Activated naive CD4-positive, alpha-beta T cell treated with anti-CD3 and anti-CD28 coated beads for 36 hours (primary cell): ENCODE measurements at places on chromosomes 2 and 18. TPM values are rescaled to one million over a fixed set of nuclear protein-coding genes. Genes with fewer than 3 reads are reported as not detected.

The MPP4 gene
- total RNA-seq: not detected

DNA sequence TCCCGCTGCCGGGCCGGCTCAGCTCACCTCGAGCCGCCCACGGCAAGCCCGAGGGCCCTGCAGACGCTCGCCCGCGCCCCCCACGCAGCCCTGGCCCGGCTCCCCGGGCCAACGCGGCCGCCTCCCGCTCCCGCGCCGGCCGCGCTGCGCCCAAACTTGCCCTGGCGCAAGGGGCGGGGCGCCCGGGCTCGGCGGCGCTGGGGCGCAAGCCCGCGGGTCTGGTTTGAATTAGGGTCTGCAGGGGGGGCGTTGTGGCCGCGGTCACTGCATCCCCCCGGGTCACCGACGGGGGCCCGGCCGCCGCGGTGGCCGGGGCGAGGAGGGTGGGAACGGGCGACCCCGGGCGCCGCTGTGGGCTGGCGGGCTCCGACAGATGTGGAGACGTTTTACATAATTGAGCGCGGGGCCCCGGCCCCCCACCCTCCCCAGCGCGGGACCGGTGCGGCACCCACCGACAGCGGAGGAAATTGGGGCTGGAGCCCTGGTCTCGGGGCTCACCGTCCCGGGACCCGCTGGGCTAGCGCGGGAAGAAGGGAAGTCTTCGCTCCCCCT is 690 bp downstream of the SDC1 start:
- no peak for DNase-seq

GRCh38 chr2:170582313-170582712 is 132.8 kb upstream of the SP5 start:
- DNase-seq: no peak

GRCh38 chr18:34543945-34544344 is 166.2 kb upstream of the DTNA start:
- DNase-seq: no peak

GRCh38 chr18:22166069-22166950 is 3.1 kb upstream of the GATA6 start:
- no peak for DNase-seq

- no peak for DNase-seq
Observed at GRCh38 chr18:57008001-57008686, 138.7 kb upstream of the BOD1L2 start.

DNA sequence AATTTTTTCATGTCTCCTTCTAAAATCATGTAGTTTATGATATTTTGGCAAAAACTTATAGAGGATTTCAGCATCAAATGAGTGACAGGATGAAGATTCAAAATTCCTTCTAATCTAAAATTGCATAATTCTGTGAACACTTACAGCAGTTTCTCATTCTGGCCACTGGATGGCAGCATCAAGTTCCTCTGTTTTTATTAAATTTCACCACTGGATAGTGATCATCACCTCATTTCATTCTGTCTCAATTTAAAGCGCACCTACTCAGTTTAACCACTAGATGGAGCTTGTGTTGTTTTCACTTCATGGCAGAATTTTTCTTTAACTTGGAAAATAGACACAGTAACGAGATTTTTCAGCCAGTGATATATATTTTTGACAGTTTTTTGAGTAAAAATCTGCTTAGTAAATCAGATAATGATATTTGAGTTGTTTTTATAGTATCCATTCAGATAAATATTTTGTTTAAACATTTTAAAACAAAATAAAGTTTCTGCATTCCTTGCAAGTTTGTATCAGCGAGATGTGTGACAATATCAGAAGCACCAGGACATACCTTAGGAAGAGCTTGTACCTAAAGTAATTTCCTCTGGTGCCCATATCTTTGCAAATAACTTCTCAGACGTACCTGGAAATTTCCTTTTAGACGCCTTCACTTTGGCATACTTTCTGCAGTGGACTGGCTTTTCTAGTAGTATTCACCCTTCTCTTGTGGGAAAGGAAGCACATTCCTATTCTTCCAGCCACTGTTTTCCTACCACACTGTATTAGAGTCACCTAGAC is 94.7 kb upstream of the ARHGAP15 start:
- DNase-seq: peak; percentile 78
